Amniotic stem cell (primary cell): ENCODE measurements at places on chromosomes 3 and 15.
A peak's percentile ranks its signal among the peaks of the same experiment; 100 is the strongest.

- peak; percentile 27 for DNase-seq
Measured at GRCh38 chr3:52240059-52240885, 1.3 kb upstream of the TWF2 start.

DNA sequence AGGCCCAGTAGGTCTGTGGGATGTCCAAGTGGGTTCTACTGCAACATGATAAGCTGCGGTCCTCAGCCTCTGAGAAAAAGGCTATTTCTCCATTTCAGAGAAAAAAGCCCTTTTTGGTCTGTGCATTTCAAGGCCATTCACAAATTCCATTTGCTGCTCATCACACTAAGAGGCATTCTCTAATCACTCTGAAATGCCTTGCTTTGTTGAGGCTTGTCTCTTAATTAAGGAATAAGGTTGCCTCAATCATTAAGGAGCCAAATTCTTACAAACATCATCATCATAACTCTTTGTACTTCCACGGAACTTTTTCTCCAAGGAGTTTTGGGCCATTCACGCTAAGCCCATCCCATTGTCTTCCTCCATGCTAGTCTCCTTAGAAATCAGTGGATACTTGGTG, 74.4 kb downstream of the BOC start:
- no peak for DNase-seq

DNA sequence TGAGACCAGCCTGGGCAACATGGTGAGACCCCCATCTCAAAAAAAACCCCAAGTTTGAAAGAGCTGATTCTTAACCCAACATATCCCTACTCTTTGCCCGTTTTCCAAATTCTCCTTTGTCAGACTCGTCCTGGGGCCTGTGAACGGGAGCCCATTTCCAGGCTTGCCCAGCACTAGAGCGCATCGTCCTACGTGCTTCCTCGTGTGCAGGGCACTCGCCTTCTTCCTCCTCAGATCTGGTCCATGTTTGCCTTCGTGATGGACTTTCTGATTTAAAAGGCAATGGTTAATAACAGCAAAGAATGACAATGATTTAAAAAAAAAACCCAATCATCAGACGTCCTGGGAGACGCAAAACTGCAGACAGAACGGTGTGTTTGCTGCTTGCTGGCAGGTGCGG, 10.1 kb downstream of the MELTF start:
- no peak for DNase-seq

- DNase-seq: no peak
Measured at GRCh38 chr3:133575086-133575485, 1.6 kb downstream of the CDV3 start.

DNA sequence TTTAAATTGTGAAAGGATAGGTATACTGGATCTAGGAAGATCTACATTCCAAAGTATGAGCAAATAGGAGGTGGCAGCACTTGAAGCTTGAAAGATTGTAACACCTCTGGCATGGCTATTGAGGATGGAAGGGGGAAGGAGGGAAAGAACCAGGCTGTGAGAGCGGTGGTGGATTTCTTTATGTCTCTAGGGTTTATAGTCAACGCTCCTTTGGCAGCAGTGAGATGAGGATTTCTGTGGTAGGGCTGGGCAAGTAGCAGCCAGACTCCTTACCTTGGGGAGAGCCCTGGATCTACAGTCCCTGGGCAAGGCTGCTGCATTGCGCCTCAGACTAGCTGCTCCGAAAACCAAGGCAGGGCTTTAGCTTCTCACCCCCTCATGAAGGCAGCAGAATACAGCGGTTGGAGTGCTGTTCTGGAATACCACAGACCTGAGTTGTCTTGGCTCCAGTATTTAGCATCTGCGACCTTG, 53.2 kb downstream of the MEF2A start:
- no peak for DNase-seq

DNA sequence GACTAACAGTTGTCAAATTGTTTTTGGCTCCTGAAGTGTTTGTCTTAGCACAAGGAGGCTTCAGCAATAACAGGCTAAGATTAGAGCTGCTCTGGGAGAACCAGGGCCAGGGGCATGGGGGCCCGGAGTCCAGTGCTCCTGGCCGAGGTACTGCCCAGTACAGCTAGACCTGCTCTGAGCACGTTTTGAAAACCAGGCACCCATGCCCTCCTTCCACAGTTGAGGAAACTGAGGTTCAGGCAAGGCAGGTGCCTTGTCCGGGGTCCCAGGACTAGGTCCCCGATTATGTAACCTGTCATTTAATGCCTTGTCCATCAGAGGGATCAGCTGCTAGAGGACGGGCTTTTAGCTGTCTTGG, 19.2 kb downstream of the KBTBD13 start:
- no peak for DNase-seq

GRCh38 chr3:161848376-161848775, 351.8 kb downstream of the OTOL1 start:
- DNase-seq: no peak
